ENCODE measurements at places on chromosomes 12 and 14.

GRCh38 chr12:3933074-3933818 is 60.0 kb upstream of the PARP11 start:
- no peak for DNase-seq

DNA sequence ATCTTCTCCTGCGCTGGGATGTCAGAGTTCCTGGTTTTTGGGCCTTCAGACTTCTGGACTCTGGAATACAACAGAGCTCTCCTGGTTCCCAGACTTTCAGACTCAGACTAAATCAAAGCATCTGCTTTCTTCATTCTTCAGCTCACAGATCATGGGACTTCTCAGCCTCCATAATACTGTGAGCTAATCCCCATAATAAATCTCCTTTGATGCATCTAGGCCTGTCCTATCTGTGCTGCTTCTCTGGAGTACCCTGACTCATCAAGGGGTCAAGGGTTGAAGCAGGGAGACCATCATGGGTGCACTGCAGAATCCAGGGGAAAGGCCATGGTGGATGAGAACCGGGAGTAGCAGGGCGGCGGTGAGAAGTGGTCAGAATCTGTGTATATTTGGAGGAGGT is 1094.1 kb upstream of the TMEM132C start:
- no peak for DNase-seq

- no peak for DNase-seq
Measured at GRCh38 chr12:117404940-117405339, 43.5 kb upstream of the NOS1 start.

DNA sequence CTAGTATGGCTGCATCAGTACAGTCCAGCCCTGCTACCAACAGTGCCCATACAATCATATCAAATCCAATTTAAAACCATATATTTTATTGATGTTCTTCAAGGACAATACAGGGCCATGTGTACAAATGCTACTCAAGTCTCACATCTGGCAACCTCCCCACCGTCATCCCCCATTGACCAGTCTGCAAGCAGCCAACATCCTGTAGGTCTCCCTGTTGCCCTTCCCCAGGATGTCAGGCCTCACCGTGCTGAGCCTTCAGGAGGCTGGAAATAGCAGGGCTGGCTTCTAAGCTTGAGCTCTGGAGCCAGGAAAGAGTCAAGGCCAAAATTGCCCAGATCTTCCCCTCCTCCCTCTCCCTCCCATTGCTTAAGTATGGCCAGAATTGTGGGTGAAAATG is 10.4 kb downstream of the ZDHHC22 start:
- DNase-seq, result no peak

- no peak for DNase-seq
Measured at GRCh38 chr14:32128703-32129102, 51.6 kb downstream of the ARHGAP5 start.

- DNase-seq, result no peak
Measured at GRCh38 chr14:69373104-69373503, 25.0 kb downstream of the ERH start.

DNA sequence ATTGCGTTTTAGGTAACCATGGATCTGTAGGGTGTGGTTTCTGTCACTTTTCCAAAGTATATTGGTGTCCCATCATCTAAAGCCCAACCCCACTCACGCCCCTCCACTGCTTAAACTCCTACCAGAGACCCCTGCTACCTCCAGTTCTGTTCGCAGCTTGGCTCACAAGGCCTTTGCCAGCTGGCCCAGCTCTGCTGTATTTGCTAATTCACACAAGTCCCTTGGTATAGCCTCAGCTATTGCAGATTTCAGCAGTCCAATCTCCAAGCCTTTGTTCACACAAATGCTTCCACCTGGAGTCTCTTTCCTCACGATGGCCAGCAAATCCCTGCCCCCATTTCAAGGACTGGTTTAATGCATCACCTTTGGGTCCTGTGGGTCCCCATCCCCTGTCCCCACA is 24.2 kb downstream of the ISCA2 start:
- no peak for DNase-seq

DNA sequence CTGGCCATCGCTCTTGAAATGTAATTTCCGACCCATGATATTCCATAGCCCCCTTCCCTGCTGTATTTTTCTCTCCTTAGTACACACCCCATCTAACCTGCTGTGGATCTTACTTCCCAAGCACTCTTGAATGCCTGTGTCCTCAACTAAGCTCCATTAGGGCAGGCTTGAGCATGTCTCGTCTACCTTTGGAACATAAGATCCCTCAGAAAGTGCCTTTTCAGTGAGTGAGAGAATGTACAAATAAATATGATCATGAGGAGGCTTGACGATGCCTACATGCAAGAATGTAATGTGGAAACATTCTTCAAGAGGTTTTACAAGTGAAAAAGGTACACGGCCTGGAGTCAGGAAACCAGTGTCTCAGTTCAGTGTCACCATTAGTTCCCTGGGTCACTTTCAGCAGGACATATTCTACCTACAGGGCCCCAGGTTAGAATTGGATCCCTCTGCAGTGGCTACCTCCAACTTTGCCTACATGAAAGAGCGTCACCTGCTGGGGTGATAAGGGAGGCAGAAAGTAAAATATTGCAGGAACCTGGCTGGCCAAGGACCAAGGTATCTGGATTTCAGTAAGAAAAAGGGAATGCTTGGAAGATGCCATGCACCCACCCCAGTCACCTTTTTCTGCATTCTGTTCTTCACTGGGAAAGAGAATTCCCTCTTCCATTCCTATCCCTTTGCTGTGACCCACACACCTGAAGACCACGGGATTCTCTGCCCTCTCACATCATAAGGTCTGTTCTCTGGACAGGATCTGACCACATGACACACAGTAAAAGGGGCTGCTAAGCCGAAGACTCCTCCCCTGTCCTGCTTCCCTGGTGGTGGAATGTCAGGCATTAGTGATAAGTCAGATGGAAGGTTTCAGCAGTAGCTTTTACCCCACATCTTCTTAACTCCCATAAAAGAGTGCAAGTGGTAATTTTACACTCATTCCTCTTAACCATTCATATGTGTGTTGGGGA is 24.6 kb upstream of the SERPINA1 start:
- no peak for DNase-seq

- no peak for DNase-seq
Measured at GRCh38 chr14:51014086-51014485, 69.8 kb upstream of the PYGL start.

- DNase-seq, result no peak
Measured at GRCh38 chr12:131827961-131828534, at the start of gene MMP17. Gene MMP17 (plus strand): TSS chr12:131828393. CDS start chr12:131828495, 102 bp downstream.

DNA sequence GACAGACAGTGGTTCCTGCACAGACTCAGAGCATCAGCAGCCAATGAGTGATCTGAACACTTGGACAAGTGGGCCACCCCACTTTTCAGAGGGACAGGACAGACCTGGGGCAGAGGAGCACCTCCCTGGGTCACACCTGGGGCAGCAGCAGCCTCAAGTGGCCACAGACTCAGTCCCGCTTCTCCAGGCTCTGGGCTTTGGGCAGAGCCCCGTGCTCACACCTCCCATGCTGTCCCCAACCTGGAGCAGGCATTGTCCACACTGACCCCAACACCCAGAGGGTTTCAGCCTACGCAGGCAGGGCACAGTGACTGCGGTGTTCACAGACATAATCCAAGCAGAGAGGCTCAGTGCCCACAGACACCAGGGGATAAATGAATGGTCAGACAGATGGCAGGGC is 135.5 kb upstream of the SFSWAP start:
- no peak for DNase-seq

GRCh38 chr12:40157336-40157735 is 51.5 kb upstream of the SLC2A13 start:
- DNase-seq, result no peak

DNA sequence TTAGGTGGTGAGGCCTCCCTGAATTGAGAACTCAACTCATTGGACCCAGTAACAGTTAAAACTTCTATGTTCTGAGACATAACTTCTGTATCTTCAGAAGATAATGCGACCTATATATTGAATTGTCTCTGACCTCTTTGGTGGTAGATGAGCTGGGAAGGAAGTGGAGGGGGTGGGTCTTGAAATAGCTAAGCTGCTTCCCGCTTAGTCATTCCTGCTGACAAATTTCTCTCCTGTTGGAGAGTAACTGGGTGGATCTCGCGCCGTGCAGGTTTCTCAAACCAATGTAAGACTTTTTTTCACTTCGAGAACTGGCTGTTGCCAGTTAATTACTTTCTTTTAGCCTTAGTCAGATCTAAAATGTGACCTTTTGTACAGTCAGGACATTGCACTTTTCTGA is 100.8 kb downstream of the PPHLN1 start:
- no peak for DNase-seq

DNA sequence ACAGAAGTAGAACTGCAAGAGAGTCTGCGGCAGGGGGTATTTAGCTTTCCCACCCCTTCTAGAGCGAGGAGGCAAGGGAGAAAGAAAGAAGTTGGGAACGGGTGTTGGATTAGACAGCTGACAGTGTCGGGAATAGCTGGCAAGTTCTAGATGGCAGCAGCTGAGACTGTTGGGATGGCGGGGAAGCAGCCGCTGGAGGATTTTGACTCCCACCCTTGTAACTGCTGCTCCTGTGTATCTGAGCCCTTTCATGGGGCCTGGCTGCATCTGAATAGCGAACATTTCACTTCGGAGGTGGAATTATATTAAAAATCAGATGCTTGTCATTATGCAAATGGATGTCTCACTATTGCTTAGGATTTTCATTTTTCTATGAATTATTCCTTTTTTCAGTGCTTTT is 104.6 kb downstream of the AACS start:
- DNase-seq, result no peak

- DNase-seq, result no peak
Measured at GRCh38 chr14:61103541-61104339, 122.7 kb downstream of the SLC38A6 start.

All from NCI-H1092 (cell line).